ENCODE measurements at places on chromosomes 6 and 20.

GRCh38 chr20:61806314-61806713 lies 259.4 kb downstream of the TAF4 start:
- no peak for DNase-seq

DNA sequence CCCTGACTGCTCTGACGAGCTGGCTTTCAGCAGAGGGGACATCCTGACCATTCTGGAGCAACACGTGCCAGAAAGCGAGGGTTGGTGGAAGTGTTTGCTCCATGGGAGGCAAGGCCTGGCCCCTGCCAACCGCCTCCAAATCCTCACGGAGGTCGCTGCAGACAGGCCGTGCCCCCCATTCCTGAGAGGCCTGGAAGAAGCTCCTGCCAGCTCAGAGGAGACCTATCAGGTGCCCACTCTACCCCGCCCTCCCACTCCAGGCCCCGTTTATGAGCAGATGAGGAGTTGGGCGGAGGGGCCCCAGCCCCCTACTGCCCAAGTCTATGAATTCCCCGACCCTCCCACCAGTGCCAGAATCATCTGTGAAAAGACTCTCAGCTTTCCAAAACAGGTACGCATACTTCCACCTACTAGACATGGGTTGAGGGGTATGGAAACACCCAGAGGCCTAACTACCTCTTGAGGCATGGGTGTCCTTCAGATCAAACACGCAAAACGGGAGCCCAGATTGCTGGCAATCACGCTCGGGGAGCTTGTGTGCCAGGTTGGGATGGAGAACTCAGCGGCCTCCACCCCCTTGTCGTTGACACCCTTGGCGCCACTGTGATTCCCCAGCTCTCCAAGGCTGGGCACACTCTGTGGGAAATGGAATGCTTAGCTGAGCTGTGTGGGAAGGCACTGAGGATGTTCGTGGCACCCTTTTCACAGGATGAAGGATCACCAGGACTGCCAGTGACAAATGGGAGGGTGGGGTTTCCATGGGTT lies 25.3 kb downstream of the CASS4 start:
- no peak for DNase-seq

DNA sequence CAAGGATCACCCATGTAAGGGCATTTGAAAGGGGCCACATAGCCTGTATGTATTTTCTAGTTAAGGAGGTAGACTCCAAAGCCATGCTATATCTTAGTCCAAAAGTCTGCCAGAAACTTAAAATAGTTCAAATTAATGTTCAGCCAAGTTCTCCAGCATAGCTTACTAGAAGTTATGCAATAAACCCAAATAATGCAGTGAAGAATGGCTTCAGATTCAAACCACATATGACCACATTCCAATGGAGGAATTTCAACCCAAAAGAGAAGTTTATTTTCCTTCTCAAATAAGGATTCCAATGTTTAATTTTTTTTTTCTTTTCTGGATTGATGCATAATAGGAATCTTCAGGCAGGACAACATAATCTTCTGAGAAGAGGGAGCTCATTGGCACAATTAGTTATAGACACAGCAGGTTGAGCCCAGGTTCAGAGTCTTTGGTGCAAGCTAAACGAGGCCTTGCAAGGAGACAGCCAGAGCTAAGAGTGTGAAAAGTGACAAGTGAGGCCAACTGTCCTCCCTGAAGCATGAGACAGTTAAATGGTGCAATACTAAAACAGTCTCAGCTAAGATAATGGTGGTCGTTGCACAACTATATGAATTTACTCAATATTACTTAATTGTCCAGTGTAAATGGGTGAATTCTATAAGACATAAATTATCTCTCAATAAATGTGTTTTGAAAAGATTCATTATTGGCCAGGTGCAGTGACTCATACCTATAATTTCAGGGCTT lies 598.8 kb upstream of the CDH4 start:
- DNase-seq, result no peak

- no peak for DNase-seq
Measured at GRCh38 chr20:41462372-41463161, 95.9 kb upstream of the EMILIN3 start.

DNA sequence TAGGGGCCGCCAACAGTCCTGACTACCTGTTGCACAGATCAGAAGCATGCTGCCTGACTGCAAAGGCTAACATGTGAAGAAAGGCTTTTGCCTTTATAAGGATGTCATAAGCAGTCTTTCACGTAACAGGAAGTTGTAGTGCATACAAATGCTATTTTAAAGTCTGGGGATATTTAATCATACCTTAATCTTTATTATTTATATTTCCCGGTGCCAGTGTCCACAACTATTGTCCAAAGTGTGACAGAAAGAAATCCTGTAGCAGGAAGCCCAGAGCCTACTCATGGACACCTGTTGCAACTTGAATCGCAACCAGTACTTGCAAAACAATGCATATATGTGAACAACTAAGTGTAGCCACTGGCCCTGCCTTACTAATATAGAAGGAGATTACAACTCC lies 235.8 kb downstream of the ALDH8A1 start:
- DNase-seq, result no peak

GRCh38 chr6:15305496-15305895 lies 59.6 kb downstream of the JARID2 start:
- DNase-seq, result no peak

DNA sequence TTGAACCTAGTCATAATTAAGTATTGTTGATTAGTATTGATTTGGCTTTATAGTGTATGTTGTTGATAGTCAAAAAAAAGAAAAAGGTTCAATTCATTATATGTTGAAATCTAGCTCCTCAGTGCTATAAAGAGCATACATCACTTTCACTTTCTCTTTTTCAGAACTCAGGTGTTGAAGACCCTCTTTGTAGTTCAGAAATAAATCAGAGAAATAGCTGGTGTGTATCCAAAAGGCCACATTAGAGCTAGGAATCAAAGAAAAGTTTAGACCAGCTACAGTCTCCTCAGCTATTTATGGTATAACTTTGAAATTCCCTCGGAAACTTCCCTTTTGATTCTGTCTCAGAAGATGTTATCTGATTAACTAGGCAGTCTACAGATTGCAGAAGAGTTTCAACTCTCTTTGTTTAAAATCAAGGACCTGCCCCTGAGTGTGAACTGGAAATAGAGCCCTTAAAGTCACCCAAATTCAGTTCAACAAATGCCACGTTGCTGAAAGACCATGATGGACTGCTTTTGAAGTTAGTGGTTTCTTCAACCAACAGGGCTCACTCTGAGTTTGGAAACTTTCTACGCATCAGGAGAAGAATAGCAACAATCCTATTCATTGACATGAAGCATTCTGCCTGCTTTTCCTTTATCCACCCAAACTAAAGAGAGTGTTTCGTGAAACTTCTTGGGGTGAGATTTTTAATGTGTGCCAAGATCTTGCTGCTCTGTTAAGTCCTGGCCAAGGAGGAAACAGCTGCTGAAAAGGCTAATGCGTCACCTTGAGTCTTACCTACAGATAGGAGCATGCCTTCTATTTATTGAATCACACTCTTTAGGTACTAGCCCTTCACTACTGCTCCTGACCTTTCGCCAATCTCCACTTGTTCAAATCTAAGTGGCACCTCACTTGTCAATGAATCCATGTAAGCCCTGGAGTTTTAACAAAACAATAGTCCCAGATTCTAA lies 111.7 kb downstream of the TNFRSF21 start:
- DNase-seq, result peak; percentile 44

DNA sequence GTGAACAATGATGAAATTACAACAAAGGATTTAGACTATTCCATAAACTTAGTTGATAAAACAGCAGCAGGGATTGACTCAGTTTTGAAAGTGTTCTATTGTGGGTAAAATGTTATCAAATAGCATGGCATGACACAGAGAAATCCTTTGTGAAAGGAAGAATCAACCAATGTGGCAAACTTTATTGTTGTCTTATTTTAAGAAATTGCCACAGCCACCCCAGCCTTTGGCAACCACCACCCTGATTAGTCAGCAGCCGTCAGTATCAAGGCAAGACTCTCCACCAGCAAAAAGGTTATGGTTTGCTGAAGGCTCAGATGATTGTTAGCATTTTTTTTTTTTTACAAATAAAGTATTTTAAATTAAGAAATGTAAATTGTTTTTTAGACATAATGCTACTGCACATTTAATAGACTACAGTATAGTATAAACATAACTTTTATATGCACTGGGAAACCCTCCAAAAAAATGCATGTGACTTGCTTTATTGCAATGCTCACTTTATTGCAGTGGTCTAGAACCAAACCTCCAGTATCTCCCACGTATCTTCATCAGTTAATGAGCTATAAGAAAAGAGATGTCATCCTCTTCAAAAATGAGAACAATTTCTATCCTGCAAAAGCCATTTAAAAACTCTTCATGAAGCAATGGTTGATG lies 162.7 kb downstream of the SOBP start:
- peak; percentile 62 for DNase-seq

DNA sequence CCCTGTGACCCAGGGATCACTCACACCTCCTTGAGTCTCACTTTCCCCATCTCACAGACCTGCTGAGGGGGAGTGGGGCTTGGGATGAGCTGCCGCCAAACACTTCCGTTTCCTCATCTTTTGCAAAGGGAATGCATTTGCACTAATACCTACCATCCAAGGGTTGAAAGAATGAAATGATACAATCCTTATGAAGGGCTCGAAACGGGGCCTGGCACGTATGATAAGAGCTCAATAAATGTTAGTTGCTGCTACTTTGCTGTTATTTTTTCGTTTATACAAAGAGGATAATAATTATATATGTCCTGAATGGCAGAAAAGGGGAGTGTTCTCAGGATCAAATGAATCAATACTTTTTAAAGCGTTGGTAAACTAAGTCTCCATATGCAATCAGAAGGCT lies 6.1 kb upstream of the TFAP2D start:
- DNase-seq, result no peak

DNA sequence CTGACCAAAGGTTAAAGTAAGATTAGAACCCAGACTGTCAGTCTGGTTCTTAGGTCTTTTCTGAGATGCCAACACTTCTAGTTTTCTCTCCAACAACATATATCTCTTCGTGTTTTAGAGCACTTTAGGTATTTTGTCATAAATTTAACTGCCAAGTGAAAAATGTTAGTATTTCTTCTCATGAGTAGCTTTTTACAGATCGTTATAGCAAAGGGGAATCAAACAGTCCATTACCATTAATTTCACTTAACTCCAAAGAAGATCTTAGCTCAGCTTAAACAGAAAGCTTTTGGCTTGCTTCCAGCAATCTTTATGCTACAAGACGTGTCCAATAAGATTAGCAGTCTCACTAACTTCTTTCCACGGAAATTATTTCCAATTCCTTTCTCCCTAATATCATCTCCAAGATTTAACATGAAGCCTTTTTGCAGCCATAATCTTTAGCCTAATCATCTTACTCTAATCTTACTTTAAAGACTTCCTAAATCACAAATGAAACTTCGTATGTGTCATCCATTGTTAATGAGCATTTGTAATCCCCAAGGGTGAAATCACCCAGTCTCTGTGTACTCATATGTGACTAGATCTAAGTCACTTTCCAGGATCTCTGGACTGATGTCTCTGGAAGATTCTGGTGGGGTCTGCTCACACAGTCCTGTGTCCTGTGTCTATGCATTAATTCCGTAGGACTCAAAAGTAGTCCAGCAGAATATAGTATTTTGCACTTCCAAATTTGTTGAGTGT lies 38.7 kb downstream of the MOXD1 start:
- peak; percentile 30 for DNase-seq

DNA sequence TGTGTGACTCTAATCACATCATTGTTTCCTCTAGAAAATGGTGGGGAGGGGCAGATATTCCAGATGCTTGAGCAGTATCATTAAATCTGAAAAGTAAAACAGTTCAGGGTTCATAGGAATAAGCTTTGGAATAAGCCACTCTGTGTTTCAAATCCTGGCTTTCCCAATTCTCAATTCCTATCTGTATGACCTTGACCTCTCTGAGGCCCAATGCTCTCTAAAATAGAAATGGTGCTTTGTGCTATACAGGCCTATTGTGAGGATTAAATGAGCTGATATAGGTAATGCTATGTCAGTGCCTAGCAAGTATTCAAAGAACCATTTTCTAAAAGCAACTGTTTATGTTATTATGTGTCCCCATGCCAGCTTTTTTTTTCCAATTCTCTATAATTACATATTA lies 209.0 kb upstream of the PRSS16 start:
- no peak for DNase-seq

DNA sequence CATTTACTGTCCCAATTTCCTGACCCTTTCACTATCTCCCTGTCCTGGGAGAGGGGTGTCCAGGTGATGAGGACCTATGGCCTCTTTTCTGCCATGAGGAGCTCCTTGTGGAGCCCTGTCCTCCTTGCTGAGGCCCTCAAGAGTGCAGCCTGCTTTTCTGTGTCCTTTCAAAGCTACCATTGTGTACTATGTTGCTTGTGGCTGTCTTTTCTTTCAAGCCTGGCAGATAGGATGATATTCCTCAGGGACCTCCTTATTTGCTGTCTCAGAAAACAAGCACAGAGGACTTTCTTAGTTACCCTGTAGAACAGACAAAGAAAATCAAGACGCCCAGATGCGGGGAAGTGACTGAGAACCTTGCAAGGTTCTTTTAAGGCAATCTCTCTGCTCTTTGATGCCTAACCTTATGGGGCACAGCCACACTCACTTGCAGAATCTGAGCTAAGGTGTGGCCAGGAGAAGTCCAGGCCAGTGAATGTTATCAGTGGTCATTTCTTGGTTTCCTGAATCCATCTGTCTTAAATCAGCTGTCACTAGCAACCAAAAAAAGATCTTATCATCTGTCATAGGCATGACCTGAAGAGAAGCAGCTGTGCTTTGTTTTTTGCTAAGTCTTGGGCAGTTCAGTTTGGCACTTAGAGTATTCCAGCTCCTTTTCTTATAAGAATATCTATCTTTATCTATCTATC lies 17.2 kb downstream of the CARMIL1 start:
- no peak for DNase-seq
